Fibroblast of the aortic adventitia (primary cell): ENCODE measurements at places on chromosomes 16 and 17.

GRCh38 chr17:1251866-1252608, 18.2 kb upstream of the BHLHA9 start:
- peak; percentile 55 for DNase-seq

DNA sequence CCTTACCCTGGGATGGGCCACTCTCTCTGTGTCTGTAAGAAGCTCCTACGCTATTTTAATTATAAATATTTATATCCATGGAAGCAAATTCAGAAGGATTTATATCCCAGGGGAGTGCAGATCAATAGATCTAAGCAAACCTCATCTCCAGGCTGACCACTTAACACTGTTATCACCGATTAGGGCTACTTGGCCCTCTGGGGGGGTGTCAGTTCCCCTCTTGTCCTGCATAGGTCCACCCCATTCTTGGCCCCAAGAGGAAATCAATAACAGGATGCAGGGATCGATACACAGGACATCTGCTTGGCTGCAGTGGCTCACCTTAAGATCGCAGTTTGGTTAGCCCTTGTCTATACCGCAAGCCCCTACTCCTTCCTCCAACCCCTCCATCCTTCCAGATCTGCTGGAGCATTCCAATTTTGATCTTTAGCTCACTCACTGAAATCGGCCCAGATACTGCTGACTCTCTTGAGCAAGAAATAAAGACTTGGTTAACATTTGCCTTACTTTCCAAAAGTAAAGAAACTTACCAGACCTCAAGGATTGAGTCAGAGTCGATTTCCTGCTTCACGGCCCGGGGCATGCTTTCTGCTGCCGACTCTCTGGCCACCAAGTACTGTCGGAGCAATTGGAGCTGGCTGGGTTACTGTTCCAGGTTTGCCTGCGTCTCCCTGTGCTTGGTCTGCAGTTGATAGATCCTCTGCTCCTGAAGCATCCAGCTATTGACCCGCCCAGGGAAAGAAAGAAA, 112.3 kb upstream of the PMFBP1 start:
- DNase-seq, result no peak

- DNase-seq, result peak; percentile 37
These were observed 208.3 kb upstream of the SALL1 start for GRCh38 chr16:51359141-51359955.

DNA sequence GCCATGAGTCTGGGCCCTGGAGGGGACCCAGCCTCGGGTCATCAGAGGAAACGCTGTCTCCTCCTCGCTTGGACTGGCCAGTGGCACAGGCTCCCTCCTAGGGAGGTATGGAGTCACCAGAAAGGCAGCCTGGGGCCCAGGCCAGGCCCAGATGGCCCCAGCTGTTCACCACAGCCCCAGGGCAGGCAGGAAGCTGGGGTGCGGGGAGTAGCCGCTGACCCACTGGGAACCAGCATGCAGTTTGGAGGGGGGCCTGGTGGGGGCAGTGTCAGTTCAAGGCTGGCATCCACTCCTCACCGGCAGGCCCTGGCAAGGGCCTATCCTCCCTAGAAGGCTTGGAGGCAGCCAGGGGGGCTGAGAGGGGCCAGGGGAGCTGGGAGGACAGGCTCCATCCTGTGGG, 48.8 kb downstream of the SDK2 start:
- DNase-seq, result no peak

GRCh38 chr17:72730077-72730476, 362.4 kb downstream of the SLC39A11 start:
- peak; percentile 8 for DNase-seq

DNA sequence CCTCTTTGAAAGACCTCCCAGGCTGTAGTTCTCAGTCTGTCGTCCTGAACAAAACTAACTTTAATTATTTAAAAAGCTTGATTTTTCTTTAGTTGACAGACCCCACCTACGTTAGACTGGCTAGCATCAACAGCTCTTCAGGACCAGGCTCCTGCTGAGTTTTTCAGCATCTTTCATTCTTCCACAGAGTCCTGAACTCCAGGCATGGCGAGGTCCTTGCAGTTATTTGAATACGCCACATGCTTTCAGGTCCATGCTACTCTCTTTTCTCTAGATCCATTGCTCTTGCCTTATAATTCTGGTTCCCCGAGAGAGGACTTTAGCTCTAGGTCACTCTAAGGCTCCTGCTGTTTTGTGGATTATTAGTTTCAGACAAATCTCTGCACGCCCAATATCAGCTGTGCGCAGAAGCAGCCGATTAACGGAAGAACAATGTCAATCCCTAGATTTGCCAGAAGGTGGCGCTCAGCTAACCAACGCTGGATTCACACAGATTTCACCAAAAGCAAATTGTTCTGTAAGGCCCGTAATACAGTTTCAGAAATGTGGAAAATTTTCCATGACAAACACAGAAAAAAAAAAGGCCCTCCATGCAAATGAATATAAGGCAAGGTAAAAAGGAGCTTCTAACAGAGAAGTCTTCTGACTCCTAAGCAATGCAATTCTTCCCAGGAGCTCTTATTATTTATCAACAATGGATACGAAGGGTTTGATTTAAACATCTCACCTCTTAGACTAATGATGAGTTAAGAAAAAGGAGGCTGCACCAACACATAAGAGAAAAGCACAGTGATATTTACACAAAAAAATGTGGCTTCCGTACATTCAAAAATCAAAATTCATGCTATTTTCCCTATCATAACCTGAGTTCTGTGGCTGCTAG, 33.5 kb upstream of the BCO1 start:
- peak; percentile 83 for DNase-seq

DNA sequence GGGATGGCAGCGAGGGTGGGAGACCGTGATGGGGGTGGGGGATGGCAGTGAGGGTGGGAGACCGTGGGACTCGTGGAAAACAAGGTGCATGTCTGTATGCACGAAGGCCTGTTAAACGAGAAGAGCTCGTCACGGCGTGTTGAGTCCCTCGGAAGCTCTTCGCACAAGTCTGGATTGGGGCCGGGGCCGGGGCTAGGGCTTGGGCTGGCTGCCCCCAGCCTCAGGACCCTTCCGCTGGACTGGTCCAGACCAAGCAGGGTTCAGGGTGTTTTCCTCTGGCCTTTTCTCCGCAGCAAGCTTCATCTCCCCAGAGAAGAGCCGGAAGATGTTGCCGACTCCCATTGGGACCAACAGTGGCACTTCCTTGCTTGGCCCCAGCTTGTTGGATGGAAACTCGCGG, 7.7 kb upstream of the JPT2 start:
- DNase-seq, result no peak

GRCh38 chr17:8754890-8755289, 3.5 kb downstream of the SPDYE4 start:
- no peak for DNase-seq

DNA sequence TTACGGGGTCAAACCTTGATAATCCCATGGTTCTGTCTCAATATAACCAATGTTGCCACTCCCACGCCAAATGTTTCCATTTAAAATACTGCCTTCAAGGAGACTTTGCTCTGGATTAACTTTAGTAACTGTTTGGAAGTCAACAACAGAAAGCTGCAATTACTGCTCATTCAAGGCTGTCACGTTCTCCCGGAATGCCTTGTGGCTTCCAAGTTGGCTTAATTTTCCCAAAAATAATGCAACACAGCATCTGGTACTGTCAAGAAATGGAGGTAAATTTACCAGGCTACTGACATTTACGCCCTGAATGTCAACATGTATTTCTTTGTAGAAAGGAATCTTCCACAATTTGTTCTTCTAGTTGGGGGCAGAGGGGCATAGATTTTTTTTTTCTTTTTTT, 38.2 kb downstream of the GPRC5B start:
- no peak for DNase-seq

- DNase-seq, result no peak
These were observed 16.2 kb upstream of the KLHDC4 start for GRCh38 chr16:87782033-87782432.

DNA sequence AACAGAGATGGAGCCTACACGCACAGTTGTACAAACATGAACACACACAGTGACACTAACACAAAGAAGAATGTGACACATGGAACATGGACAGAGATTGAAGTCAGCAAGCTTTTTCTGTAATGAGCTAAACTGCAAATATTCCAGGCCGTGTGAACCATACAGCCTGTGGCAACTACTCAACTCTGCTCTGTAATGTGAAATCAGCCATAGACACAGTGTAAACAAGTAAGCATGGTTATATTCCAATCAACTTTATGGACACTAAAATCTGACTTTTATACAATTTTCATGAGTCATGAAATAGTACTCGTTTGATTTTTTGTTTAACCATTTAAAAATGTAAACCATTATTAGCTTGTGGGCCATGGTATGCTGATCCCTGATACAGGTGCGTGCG, 120.2 kb downstream of the SMG6 start:
- DNase-seq, result no peak

DNA sequence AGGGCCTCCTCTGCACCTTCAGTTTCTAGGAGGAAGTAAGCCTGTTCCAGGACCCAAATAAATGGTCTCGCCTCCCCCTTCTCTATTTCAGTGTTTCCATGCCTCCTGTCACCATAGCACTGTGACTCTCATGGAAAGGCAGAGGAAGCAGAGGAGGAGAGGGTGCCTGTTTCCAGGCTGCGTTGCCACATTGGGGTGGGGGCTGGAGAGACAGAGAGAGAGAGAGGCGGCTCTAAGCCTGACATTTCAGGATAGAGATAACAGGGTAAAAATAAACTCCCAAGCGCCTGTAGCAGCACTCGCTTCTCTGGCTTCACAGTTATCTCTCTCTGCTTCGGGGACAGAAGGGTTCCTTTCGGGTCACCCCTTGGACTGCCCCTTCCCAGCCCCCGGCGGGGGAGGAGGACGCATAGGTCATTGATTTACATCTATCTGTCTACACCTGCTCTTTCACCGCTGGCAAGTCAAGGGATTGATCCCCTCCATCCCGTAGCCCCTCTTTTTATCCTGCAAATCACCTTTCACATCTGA, 71.2 kb upstream of the MRTFB start:
- DNase-seq, result no peak

DNA sequence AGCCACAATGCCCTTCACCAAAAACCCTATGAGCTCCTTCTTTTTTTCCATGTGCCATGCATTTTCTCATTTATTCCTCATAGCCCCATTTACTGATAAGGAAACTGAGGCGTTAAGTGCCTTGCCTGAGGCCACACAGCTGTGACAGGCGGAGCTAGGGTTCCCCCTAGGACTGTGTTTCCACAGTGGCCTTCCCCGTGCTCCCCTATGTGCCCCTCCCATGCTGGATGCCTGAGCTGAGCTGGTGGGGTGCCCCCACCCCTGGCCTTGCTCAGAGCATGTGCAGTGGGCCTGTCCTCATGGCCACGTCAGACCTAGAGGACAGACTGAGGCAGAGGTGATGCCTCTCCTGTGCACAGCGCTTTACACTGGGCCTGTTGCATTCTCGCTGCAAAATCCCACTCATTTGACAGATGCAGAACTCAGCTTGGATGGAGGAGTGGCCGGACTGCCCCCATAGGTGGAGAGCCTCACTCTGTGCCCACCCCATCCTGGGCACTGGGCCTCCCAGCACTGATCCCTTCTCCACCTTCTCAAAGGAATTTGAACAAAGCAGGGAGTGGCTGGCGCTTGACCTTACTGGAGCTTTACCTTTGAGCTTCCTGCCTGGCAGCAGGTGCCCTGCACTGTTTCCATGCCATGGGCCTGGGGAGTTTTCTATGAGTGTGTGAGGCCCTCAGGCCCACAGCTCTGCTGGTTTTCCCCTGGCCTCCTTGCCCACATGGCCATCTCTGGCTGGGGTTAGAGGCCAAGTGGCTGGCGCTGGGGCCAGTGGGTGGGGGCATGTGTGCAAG, 2.6 kb downstream of the MAP2K3 start:
- no peak for DNase-seq

DNA sequence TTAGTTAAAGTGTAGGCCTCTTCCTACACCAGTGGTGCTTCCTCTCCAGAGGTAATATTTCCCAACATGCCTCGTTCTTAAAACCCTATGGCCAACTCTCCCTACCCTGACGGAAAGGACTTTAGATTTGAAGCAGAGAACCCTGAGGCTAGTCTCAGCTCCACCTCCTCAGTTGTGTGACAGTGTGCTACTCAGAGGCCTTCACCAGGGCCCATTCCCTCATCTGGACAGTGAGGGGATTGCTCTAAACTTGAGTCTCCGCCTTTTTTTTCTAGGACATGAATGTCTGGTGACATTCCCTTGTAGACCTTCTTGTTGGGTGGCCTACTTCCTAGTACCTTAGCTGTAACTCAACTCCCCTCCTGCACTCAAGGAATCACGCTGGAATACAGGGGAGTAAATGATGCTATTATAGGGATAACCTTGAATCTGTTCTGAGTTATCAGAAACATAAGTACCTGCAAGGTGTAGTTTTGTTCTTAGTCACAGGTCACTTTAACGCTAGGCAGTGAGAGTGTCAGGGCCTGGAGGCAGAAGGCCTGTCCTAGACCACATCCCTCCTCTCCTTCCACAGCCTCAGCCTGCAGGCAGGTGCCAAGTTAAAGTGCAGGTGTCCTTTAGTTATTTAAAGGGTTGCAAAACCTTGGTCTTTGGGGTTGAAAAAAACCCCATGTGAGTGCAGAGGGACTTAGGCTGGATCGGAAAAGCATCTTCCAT, 26.9 kb downstream of the LDHD start:
- DNase-seq, result no peak
